ENCODE measurements at places on chromosomes 11 and 22.

- no peak for DNase-seq
Observed at GRCh38 chr11:15565880-15566279, 451.2 kb downstream of the INSC start.

- DNase-seq = no peak
Observed at GRCh38 chr11:63838150-63838677, 696 bp upstream of the MARK2 start.

- DNase-seq = no peak
Observed at GRCh38 chr22:43745411-43745770, 66.7 kb downstream of the EFCAB6 start.

GRCh38 chr11:58781345-58781744 lies 49.6 kb upstream of the GLYAT start:
- no peak for DNase-seq

DNA sequence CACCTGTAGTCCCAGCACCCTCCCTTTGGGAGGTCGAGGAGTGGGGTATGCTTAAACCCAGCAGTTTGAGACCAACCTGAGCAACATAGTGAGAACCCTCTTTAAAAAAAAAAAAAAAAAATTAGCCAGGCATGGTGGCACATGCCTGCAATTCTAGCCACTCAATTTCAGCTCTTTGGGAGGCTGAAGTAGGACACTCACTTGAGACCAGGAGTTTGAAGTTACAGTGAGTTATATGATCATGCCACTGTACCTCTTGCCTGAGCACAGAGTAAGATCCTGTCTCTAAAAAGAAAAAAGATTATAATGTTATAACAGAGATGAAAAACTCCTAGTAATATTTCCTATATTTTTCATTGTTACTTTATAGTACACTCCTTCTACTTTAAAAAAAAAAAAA lies 23.9 kb downstream of the PIK3C2A start:
- DNase-seq = no peak

DNA sequence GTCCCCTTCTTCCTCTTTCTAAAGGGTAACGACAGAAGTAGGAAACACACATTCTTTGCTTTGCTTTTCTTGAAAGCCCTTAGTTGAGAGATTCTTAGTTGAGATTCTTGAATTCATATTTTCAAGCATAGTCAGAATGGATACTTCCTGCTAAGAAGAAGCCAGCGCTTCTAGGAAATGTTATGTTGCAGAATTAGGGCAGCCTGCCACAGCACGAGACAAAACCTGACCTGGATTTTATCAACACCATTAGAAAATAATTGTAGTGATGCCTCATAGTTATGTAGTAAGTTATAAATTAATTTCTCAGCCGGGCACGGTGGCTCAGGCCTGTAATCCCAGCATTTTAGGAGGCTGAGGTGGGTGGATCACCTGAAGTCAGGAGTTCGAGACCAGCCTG lies 37.9 kb upstream of the NUP160 start:
- peak; percentile 63 for DNase-seq

GRCh38 chr11:50037251-50037650 lies 4.6 kb downstream of the OR4C45 start:
- no peak for DNase-seq

DNA sequence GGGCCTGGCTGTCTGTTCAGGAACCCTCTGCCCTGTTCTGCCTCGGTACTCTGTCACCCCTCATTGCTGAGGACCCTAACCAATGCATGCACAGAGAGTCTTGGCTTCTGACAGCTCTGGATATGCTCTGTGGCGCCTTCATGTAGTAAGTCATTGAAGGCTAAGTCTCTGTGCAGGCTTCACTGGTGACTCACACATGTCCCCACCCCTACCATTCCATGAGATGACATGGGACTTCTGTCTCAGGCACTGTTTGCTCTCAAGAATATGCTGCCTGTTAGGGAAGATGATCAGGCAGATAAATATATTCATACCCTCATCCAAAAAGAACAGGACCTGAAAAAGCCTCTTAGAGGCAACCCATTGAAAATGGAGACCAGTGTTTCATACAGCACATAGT lies 43.6 kb upstream of the HORMAD2 start:
- DNase-seq = no peak

DNA sequence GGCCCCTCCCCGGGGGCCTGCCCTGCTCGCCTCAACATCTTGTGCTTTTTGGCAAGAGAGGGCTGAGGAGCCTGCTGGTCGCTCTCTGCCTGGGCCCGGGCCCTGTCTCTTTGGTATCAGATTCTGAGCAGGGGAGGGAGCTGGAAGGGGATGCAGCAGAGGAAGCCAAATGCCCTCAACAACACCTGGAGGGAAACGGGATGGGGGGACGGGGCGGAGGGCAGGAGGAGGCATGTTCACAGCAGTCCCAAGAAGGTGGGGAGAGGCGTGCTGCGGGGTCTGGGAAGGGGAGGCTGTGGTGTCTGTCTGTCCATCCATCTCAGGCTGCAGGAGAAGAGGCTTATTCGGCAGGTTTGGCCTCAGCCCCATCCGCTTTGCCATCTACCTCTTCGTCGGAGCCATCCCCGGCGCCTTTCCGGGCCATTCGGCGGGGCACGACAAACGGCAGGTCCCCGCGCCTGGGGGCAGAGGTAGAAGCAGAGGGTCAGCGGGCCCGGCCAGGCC lies 29.4 kb downstream of the APOL1 start:
- no peak for DNase-seq

DNA sequence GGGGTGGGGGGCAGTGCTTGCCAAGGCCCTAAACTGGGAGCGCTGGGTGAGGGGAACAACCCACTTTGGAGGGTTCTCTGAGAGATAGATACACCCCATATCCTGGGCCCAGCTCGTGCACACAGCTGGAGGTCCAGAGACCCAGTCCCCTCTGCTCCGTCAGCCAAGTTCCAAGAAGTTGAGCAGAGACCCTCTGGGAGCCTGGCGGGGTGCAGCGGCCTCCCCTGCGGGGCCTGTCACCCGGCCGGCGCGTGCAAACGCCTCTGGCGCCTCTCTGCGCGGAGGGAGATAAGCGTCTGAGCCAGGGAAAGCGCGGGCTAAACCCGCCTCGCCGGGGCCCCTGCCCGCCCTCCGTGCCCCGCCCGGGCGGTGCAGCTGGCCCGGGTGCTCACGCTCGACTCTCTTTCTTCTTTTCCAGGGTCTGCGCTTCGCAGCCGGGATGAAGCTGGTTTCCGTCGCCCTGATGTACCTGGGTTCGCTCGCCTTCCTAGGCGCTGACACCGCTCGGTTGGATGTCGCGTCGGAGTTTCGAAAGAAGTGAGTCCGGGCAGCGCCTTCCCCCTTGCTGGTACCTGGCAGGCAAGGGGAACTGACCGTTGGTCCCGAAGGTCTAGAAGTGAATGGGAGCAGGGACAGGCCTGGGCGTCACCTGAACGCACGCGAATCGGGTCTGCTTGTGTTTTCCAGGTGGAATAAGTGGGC lies 540 bp downstream of the ADM start:
- DNase-seq = no peak

DNA sequence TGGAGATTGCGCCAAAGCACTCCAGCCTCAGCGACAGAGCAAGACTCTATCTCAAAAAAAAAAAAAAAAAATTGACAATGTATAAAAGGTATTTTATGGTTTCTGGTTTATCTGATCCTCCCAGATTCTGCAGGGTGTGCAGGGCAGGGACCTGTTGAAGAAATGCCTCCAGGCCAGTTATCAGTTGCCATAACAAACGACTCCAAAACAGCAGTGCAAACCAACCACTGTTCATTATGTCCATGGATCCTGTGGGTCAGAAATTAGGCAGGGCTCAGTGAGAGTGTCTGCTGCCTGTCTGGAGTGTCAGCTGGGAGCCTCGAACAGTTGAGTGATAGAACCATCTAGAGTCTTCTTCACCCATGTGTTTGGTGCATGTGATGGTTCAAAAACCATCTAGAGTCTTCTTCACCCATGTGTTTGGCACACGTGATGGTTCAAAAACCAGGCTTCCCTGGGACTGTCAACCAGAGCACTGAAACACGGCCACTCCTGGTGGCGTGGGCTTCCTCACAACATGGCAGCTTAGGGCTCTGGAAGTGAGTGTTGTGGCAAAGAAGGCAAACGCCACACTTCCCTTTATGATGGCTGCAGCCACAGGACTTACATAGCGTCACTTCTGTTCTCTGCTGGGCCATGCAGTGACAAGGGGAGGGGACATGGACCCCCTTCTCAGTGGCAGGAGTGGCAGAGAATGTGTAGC lies 115.1 kb upstream of the CRYBB3 start:
- DNase-seq = no peak

- DNase-seq = no peak
Observed at GRCh38 chr22:19932367-19933206, 9.0 kb upstream of the COMT start.

DNA sequence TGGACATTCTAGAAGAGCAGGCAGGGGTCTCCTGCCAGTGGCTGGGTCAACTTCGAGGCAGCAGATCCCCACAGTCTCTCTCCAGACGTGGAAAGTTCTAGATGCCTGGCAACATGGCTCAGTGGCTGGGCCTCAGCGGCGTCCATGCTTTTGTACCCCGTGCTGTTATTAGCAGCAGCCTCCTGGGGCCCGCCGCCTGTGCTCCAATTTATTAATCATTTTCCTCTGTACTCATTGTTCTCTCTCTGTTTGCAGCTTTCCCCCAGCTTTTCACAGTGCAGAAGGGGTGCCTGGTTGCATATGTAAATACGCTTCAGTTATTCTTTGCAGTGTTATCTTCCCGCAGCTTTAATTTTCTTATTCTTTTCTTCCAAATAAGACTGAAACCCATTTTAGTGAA lies 515.1 kb downstream of the TBC1D22A start:
- DNase-seq = no peak

DNA sequence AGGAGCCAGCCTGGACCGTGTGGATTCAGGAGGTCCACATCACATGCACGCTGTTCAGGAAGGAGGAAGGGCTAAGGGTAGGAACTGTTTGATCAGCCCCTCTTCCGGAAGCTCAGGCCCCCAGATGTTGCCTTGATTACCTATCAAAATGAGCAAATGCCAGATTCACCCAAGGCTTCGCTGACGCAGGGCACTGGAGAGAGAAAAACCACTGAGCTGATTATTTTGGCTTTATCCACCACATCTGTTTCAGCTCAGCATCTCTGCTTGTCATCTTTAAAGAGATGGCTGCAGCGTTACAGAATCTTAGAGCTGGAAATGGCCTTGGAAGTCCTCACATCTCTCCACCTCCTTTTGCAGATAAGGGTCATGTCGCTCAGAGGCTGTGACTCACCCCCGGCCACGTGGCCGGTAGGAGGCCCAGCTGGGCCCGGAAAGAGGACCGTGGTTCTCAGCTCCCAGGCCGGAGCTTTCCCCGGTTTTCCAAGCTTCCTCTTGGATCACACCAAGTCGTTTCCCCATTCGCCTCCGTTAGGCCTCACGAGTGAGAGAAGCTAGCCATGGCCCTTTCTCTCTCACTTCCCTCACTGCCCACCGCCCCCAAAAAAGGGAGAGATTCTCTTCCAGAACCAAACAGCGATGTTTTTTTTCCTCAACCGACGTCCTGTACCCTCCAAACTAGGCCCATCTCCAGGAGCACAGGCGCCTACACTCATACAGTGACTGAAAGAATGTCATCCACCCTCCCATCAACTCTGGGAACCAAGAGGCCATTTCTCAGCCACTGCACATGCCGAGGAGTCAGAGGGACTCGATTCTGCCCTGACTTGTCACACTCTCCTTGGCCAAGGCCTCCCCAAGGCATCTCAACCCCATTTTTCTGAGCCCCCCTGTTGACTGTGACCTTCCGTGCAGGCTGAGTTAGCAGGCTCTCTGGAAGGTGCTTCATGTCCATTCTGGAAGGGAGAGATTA lies 37.6 kb downstream of the LIF start:
- no peak for DNase-seq

DNA sequence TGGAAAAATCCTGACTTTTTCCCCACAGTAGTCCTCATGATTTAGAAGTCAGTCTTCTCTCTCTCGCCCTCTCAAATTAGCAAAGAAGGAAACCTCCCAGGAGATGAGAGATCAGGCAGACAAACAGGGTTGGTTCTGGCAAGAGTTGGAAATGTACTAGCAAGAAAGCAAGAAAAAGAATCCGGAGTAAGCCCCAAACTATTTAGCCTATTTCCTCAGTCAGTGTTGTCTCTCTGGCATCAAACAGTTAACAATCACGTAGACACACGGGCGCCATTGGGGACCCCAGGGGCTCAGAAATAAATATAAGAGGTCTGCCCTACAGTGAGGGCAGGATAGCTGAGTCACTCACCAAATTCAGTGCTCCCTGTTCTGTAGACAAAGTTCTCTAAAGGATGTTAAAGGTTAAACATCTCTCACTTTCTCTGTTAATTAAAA lies 4.7 kb downstream of the C11orf52 start:
- DNase-seq = no peak

- no peak for DNase-seq
Observed at GRCh38 chr22:44693756-44694155, 8.2 kb upstream of the PRR5 start.

- no peak for DNase-seq
Observed at GRCh38 chr22:50136581-50137015, 33.9 kb upstream of the PANX2 start.

GRCh38 chr22:50526834-50527801 lies 1.7 kb upstream of the SCO2 start:
- peak; percentile 83 for DNase-seq

DNA sequence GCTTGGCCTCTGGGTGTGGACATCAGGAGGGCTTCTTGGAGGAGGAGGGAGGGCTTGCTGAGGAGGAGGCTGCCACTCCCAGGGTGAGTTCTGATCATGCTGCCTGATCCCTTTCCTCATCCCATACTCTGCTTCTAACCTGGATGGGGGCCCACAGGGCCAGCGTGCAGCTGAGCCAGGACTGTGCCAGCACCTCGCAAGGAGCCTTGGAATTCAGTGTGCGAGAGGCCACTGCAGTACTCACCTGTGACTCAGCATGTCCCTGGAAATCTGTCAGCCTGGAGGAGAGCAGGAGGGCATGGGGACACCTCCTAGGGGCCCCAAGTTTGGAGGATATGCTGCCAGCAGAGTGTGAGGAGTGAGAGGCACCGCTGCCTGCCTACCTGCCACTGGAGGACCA lies 4.2 kb upstream of the GAB4 start:
- DNase-seq = no peak

- DNase-seq = no peak
Observed at GRCh38 chr11:65297026-65297672, 17.5 kb upstream of the CDC42EP2 start.

DNA sequence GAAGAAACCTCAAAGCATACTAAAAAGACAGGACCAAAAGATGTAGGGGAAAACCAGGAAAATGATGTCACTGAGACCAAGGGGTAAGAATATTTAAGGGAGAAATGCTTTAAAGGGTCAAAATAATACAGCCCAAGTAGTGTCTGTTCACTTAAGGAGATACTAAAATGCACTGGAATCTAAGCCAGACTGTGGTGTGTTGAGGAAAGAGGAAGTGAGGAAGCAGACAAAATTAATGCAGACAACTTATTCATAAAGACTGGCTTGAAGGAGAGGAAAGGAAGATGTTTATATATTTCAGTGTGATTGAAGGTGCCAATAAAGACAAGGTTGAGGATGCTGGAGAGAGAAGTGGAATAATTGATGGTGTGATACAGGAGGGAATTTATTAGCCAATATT lies 15.7 kb downstream of the ZNF215 start:
- DNase-seq = no peak

Data from activated CD4-positive, alpha-beta T cell treated with anti-CD3 and anti-CD28 coated beads, Interleukin-10, Interleukin-2, amounts not matched to agents 100 ng/mL and 50 ng/mL, durations not matched to agents 16 hours and 8 hours (primary cell).